ENCODE measurements at places on chromosomes 7 and 10.

- DNase-seq, result no peak
These were observed 1.8 kb upstream of the SP8 start for GRCh38 chr7:20788420-20788990.

DNA sequence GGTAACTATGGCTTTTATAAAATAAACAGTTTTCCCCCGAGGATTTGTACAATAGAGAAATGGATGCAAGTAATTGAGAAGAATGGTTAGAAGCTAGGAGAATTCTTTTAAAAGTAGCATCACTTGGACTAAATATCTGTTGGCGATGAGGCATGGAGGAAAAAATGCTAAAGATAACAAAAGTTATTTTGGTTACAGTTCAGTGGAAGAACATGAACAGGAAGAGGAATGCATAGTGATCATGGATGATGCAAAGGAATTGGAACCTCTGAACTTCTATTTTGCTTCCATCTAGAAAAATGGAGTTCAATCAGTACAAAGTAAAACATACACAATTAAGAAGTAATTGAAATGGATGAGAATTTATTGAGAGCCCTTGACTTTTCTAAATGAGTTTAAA, 32.9 kb downstream of the ENTPD1 start:
- no peak for DNase-seq

GRCh38 chr7:50591098-50591479, 25.9 kb upstream of the DDC start:
- no peak for DNase-seq

- no peak for DNase-seq
These were observed 52.0 kb downstream of the TCAF1 start for GRCh38 chr7:143849785-143850479.

DNA sequence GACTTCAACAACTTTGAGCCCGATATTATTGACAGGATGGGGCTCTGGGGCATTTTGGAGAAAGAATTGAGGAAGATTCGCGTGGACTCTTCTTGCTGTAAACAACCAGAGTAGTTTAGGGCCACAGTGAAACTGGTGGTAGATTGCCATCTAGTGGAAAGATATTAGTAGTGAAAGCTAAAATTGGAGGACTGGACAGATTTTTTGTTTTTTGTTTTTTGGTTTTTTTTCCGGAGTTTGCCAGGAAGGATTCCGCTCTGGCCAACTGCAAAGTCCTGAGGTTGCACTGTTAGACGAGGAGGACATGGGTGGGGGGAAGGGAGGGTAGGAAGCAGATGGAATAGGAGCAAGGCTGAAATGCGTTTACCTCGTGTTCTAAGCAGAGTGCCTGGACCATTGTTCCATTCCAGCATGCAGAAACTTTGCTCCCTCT, 11.7 kb downstream of the NOBOX start:
- DNase-seq, result no peak

Measured in activated CD4-positive, alpha-beta memory T cell treated with anti-CD3 and anti-CD28 coated beads for 36 hours (primary cell).